ENCODE measurements at places on chromosomes 1 and 21.

- DNase-seq, result no peak
Measured at GRCh38 chr21:42533963-42534355, 20.3 kb downstream of the SLC37A1 start.

DNA sequence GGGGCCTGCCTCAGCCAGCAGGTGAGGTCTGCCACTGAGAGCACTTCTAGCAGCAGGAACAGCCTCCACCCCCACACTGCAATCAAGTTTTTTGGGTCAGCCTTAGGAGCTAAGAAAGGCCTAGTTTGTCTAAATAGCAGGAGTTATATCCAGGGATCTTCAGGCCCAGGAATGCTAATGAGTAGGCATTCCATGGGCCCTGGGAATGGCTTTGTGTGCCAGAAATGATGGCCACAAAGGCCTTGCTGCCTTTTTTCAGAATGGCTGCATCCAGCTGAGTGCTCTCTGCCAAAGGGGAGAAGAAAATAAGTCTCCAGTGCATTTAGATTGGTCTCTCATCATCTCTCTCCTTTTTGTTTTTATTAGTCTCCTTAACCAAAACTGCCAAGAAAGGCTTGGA is 2.8 kb downstream of the MRTO4 start:
- no peak for DNase-seq

- DNase-seq, result no peak
Measured at GRCh38 chr1:29162476-29163138, 19.1 kb downstream of the SRSF4 start.

DNA sequence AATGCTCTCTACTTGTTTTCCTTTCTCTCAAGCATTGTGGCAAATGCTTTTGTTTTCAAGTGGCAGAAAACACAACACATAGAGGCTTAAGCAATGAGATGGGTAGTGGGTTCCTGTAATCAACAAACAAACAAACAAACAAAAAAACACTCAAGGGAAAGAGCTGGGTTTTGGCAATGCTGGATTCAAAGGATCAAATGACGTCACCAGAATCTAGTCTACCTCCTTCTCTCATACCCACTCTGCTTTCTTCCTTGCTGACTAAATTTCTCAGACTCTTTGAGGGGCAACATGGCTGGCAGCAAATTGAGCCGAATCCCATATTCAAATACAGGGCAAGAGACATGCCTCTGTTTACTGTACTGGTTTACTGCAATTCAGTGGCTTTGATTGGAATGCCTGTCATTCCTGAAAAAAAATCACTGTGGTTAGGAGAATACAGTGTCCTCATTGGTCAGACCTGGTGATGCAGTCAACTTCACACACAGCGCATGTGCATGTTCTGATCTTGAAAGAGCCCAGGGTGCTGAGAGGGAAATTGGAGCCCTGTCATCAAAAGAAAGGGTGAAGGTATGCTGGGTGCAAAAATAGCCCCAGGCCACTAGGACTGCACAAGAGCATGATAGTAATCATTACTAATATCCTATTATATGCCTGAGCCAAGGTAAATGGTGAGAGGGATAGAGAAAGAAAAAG is 356.2 kb downstream of the KCTD3 start:
- no peak for DNase-seq

GRCh38 chr1:146012703-146013558 is 8.6 kb downstream of the HJV start:
- DNase-seq, result peak; percentile 69

DNA sequence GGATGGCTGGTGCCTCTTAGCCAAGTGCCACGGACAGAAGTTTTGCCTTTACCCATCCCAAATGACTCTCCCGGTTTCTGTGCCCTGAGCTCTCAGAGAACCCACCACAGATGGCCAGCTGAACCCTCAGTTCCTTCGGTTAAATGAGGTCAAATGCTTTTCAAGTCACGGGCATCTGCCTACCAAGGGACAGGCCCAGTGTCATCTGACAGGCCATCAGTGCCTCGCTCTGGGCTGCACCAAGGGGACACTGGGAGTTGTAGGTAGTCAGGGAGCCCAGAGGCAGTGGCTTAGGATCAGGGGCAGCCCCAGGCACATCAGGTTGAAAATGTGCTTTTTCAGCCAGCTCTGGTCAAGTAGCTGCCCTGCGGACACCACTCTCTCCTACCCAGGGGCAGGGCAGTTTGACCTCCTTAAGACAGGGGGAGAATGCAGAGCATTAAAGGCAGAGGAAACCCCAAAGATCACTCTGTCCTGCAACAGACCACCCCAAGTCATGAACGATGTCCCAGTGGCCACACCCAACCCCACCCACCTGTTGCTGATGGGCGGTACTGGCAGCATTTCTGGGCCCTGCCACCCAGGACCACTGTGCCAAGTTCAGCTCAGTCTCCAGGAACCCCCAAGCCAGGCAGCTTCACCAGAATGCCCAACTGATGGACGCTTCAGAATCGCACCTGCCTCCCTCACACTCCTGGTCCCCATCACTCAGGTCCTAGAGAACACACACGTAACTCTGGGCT is 60.7 kb downstream of the CASZ1 start:
- DNase-seq, result no peak

DNA sequence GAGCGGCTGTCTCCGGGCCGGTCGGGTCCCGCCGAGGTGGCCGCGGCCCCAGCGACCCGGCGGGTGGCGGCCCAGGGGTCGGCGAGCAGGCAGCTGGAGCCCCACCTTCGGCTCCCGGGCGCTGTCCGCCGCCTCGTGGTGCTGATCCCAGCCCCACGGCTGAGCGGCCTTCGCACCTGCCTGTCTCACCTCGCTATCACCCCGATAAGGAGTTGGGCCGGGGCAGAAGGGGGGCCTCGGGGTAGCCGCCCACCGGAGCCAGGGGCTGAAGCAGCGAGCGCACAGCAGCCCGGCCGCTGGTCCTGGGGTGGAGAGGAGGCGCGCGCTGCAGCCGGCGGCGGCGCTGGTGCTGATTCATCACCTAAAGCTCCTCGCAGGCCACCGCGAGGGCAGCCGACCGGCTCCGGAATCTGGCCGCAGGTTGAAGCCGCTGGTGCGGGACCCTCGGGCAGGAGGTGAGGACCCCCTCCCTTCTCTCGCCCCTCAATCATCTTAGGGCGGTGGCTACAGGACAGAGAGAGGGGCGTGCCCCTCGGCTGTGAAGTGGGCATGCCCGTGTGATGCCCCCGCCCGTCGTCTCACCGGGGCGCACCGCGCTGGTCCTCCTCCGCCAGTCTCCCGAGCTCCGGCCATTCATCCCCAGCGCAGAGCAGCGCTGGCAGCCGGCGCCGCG is 575 bp downstream of the TRIM67 start:
- DNase-seq, result no peak

DNA sequence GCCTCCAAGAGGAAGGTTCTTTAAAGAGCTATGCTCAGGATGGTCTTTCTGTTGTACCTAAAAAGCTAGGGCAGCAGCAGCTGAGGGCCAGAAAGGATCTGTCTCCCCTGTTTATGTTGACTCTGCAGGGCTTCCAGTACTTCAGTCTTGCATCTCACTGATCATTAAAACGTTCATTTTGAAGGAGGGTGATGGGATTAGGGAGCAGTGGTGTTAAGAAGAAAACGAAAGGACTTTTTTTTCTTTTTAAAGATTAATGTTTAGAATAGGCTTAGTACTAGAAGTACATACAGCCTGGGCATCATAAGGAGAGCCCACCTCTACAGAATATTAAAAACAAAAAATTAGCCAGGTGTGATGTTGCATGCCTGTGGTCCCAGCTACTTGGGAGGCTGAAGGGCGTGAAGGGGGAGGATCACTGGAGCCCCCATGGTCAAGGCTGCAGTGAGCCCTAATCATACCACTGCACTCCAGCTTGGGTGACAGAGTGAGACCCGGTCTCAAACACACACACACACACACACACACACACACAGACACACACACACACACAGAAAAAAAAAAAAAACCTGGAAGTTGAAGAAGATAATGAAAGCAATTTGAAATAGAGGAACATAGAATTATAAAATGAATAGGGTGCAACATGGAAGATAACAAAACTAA is 2.9 kb downstream of the CR1L start:
- DNase-seq, result no peak

- no peak for DNase-seq
Measured at GRCh38 chr1:214124915-214125314, 137.1 kb downstream of the PROX1 start.

DNA sequence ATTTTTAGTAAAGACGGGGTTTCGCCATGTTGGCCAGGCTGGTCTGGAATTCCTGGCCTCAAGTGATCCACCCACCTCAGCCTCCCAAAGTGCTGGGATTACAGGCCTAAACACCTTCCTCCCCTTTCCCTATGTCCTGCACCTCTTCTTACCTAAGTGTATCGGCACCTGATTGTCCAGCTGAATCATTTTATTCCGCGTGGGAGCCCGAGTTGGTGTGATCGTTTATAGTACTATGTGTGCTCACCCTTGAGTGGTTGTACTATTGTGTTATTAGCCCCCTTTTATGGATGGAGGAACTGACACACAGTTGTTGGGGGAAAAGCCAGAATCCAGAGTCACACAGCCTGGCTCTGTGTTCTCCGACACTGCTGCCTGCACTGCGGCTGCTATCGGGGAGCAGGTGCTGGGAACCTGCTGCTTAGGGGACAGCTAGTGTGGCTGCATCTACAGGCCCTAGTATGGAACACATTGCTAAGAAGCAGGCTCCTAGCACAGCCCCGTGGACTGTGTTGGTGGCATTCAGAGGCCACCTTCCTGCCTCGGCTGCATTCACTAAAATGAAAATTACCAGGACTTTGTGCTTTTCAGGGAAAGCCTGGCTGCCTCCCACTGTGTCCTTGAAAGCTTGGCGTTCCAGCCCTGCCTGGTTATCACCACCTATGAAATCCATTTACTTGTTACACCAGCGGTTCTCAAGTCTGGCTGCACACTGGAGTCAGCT is 21.6 kb downstream of the ENO1 start:
- DNase-seq, result no peak

DNA sequence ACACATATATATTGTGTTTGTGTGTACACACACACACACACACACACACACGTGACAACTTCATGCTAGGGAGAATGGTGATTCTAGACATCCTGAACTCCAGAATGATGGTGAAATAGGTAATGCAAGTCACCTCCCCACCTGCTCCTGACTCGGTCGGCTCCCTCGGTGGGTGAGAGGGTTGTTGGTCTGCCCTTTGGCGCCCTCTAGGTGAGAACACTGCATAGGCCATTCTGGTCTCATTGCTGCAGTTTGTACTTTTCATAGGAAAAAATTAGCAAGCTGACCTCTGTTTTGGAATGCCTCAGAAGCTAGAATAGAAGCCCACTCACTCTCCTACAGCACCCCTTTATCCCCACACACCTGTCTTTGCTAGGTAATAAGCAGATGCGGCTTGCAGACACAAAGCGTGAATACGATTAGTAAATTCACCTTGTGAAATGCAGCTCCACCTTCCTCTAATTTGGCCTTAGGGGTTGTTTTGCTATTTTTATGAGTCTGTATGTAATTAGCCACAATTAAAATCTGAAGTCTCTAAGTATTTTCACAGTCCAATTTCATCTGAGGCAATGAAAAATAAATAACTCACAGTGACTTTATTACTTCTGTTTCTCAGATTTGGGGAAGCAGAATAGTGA is 130.0 kb upstream of the KCNJ15 start:
- DNase-seq, result peak; percentile 43

- no peak for DNase-seq
Measured at GRCh38 chr21:42258150-42258884, 39.4 kb downstream of the ABCG1 start.

DNA sequence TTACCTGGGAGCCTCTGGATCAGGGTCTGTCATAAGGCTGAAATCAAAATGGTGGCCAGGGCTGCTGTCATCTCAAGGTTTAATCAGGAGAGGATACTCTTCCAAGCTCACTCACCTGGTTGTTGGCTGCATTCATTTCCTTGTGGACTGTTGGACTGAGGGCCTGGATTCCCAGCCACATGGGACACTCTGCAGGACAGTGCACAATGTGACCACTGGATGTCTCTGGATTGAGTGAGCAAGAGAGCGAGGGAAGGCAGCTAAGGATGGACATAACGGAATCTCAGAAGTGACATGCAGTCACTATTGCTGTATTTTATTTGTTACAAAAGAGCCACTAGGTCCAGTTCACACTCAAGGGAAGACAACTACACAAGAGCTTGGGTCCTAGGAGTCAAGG is 229.1 kb downstream of the S1PR1 start:
- no peak for DNase-seq

DNA sequence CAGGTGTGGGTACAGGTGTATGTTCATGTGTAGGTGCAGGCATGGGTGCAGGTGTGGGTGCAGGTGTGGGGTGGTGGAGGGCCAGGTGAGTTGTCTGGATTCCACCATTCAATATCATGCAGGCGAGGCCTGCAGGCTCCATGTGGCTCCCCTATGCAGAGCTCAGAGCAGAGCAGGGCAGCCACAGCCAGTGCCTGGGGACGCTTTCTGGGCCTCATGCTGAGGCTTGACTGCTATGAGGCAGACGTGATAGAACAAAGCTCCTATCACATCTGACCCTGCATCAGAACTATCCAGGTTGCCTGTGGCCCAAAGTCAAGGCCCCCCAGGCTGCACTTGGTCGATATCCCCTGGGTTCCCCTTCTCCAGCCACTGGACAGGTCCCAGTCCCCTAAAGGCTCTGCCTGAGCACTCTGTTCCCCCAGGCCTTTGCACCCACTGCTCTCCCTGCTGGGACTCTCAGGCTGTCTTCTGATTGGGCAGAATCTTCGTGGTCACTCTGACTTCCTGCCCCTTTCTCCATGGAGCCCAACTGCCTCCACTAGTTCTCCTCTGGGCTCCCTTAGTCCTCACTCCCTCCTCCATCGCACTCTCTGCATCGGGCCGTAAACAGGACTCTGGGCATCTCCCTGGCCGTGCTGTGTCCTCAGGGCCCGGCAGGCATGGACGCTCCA is 78.6 kb upstream of the ACTL8 start:
- DNase-seq, result no peak

DNA sequence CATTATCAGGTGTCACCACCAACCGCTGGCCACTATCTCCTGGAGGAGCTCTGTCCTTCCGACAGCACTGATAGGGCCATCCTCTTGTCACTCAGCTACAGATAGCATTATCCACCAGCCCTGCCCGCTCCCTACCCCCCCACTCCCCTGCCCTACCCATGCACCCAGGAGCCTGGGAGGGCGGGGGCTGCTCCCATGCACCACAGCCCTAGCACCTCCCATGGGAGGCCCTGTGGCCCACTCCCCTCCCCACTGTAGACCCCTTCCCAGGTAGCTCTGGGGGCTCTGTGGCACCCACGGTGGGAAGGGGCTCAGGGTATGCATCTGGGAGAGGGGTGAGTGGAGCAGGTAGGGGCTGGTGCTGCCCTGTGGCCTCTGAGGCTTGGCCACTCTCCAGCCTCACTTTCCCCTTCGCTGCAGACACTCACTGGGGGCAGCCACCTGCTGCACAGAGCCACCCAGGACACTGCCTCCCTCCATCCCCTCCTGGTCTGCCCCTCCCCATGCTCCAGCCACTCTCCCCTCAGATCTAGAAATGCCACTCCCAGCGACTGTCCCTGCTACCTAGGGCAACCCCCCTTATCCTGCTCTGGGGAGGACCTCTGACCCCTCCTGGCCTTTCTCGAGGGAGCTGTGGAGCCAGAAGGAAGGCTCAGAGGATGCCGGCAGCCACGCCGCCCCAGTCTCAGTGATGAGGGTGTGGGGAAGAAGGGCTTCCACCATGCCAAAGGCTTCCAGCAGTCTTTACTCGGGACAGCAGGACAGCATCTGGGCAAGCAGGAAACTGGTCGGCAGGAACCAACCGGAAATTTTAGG is 58.5 kb downstream of the WNT9A start:
- no peak for DNase-seq

- DNase-seq, result no peak
Measured at GRCh38 chr21:46160907-46161632, 5.7 kb upstream of the FTCD start.

All from NCI-H2029 treated with DMSO at 0.1 percent for 48 hours (cell line).